Mesendoderm (in vitro differentiated cells): ENCODE measurements at places on chromosomes 12 and 14.

- no peak for DNase-seq
Measured at GRCh38 chr12:132321321-132322118, 7.9 kb downstream of the GALNT9 start.

GRCh38 chr12:5507401-5507935 lies 75.6 kb downstream of the NTF3 start:
- no peak for DNase-seq

DNA sequence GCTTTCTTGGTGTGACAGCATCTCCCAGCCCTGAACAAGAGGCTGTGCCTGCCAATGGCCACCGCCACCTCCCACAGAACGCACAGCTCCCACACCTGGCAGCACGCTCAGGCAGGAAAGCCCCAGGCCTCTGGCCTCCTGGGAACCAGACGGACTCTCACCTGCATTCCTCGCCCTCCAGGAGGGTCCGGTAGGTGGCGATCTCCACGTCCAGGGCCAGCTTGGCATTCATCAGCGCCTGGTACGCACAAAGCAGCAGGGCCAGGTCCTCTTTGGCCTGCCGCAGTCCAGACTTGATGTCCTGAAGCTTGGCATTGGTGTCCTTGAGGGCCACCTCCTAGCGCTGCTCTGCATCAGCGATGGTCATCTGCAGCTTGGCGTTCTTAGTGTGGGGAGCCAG lies 12.1 kb upstream of the KRT77 start:
- DNase-seq: peak; percentile 51

- DNase-seq: no peak
Measured at GRCh38 chr12:110135806-110136205, 11.6 kb downstream of the IFT81 start.

GRCh38 chr12:102885043-102885932 lies 31.8 kb downstream of the PAH start:
- DNase-seq: no peak

DNA sequence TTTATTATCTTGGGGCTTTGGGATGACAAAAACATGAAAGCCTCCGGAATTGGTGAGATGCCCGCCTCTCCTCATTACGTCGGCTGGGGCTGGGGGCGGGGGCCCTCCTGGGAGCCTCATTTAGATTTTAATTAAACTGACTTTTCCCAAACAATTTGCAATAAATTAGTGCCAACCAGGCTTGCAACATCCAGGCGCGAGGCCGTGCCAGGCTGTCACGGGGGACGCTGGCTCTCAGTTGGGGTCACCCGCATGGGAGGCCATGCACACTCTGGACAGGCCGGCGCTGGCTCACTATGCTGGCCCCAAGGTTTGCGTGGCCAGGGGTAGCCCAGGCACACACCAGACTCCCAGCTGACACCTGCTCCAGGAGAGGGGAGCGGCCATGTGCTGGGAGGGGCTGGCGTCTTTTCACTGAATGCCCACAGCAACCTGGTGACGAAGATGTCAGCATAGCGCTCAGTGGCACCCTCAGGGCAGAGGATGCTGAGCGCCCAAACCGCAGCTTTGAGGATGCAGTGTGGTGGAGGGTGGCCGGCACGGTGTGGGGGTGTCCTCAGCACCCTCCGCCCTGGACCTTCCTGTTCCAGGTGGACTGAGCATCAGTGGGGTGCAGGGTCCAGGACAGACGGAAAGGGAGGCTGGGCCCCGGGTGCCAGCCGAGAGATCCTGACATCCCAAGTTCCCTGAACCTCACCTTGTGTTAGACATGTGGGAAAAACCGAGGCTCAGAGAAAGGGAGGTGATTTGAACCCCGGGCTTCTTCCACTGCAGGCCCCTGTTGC lies 190.8 kb upstream of the C14orf180 start:
- no peak for DNase-seq

DNA sequence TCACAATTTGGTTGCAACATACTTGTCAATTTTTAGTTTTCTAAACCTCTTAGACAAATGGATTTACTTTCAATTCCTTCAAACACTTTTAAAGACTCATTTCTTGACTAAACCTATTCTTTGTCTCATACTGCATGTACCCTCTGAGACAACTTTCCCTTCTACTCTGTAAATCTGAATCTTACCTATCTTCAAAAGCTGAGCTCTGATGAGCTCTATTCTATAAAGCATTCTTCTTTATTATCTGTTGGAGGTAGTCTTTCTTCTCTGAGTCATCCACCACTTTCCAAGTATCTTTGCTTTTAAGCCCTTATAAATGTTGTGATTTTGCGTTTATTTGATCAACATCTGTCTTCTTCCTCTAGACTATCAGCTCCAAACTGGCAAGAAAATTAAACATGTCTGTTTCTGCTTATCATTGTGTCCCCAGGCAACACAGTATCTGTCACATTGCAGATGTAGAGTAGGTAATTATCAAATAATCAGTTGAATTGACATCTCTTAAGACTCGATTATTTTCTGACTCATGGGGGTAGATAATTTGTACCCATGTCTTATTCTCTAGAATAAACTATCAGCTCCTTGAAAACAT lies 265.6 kb upstream of the FAR2 start:
- DNase-seq: peak; percentile 27

DNA sequence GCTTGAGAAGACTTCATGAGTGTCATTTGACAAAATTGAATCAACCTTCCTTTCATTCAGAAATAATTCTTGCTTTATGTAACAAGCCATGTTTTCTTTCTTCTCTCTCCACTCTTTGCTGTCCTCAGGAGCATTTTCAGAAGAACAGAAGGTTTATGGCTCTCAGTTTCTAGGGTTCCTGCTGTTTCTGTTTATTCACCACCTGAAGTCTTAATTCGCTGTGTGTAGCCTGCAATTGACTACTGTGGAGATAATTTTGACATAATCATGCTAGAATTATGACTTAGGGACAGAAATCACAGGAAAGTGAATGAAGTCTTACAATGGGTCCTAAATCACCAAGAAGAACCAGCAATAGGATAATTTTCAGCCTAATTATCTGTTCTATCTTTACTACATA lies 7.2 kb upstream of the PLEKHG7 start:
- no peak for DNase-seq

GRCh38 chr12:19434538-19434937 lies 4.8 kb upstream of the AEBP2 start:
- DNase-seq: no peak

GRCh38 chr12:112768278-112768677 lies 23.3 kb upstream of the RPH3A start:
- DNase-seq: no peak

GRCh38 chr12:56158926-56159461 lies 835 bp downstream of the MYL6 start:
- peak; percentile 89 for DNase-seq

DNA sequence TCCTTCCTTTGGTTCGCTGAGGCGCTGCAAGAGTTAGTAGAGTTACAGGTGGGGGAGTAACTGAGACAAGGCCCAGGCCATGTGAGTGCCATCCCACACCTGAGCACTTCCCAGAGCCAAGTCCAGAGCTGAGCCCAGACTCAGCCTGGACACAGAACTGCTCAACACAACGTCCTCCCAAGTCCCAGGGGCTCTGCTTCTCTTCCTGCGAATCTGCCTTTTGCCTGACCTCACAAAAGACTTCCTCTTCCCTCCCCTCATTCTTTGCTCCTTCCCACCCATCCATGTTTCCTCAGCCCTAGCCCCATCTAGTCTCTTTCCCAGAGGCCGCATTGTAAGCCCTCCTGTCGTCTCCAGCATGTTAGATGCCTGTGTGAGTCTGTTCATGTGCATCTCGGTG lies 16.6 kb upstream of the MCRS1 start:
- DNase-seq: no peak

GRCh38 chr14:101562659-101563351 lies 1.5 kb downstream of the DIO3 start:
- no peak for DNase-seq

DNA sequence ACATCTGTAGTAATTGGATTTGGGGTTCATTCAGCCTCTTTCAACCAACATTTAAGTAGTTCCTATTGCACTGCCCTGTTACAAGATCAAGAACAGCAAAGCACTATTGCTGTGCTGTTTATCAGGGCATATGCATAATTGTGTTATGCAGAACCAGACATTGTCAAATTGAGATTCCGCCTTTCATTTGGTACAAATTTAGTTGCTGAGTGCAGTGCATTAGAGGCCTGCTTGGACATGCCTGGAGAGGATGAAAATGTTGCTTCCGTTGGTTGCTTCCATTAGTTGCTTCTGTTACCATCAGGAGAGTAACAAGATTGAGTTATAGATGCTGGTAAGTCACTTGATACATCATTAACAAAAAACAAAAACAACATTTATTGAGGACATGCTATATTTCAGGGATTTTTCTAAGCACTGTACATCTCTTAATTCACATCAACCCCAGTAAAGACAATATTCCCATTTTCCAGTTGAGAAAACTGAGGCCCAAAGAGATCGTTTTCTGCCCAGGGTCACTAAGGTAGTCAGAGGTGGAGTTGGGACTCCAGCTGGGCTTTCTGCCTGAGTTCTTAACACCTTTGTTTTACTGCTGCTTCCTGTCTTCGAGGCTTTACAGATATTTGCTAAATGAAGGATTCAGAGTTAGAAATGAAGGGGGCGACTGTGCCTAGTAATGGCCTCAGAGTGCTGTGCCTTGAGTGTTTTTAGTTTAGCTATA lies 79.3 kb downstream of the PPP2R5C start:
- peak; percentile 44 for DNase-seq

DNA sequence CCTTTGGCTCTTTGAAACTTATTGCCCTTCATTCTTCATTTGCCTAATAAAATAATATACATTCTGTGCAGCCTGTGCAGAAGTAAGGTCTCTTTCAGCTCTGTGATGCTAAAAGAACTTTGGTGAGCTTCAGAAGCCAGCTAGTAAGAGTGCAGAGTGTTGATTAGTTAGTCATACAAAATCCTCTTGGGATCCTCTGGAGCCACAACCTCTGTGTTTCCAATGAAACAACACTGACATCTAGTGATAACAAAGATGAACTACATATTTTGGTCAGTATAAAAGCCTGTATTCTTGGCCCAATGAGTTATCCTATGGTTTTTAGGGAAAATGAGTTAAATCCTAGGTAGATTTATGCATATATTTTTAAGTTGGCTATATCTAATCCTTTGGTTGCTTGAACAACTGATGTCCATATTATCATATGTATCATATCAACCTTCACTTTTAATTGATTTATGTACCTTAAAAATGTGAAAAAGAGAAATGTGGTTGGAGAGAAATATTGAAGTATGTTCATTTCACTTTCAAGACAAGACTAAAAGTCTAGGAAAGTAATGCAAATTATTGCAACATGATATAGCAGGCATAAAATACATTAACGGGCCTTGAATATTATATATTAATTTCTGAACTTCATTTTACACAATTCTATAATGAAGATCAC lies 158.4 kb downstream of the KLHL28 start:
- DNase-seq: peak; percentile 74

- DNase-seq: no peak
Measured at GRCh38 chr12:25382311-25383106, 131.8 kb upstream of the KRAS start.

GRCh38 chr14:104148433-104149277 lies 10.3 kb downstream of the KIF26A start:
- peak; percentile 28 for DNase-seq

DNA sequence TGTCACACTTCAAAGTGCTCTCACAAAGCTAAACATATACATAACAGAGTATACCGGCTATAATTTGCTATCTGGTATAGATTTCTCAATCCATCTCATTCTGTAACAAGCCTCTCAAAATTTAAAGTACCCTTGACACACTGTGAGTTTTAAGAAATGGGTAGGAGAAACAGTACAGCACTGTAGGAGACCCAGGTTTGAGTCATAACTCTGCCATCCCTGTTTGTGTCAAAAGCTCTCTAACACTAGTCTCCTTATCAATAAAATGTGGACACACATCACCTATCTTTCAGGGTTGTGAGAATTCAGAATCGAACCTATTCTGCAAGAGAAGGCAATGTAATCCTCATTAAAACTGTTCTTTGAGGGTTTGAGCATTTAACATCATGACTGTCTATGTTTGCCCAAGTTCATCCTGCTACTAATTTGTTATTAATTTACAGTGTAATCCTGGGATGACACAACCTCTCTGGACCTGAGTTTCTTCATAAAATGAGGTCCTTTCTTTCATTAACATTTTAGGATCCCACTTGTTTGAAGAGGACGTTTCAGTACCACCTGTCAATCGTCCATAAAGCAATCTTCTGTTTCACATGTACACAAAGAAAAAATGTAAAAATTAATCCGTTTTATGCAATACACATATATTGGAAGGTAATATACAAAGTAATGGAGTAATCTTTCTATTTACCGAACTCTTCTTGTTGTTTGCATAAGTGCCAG lies 12.1 kb downstream of the SPTSSA start:
- DNase-seq: no peak

DNA sequence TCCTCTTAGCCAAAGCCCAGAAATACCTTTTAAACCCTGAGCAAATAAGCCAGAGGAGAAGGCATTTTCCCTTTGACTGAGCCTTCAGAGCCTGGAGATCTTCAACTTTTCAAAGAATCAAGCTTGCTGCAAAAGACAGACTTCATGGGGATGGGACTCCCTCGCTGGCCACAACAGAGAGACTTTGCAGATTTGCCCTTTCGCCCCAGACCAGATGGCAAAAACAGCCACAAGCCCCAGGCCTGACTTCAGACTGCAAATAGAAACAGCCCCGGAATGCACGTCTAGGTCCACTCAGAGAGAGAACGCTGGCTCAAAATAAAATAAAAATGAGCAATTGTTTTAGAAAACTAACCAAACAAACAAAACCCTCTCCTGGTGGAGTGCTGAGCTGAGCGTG lies 114.6 kb upstream of the MED13L start:
- no peak for DNase-seq

- DNase-seq: no peak
Measured at GRCh38 chr14:90560991-90561390, 164.2 kb downstream of the CALM1 start.

DNA sequence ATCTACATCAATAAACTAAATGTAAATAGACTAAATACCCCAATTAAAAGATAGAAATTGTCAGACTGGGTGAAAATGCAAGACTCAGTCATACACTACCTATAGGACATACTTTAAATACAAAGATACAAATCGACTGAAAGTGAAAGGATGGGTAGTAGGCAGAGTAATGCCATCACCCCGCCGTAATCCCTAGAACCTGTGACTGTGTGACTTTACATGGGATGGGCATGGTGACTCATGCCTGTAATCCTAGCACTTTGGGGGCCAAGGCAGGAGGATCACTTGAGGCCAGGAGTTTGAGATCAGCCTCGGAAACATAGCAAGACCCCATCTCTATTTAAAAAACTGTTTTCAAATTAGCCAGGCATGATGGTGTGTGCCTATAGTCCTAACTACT lies 2.6 kb upstream of the EVL start:
- DNase-seq: no peak

- no peak for DNase-seq
Measured at GRCh38 chr12:26918321-26919215, 19.2 kb downstream of the INTS13 start.

- DNase-seq: no peak
Measured at GRCh38 chr12:3145546-3146310, 68.5 kb downstream of the TSPAN9 start.

DNA sequence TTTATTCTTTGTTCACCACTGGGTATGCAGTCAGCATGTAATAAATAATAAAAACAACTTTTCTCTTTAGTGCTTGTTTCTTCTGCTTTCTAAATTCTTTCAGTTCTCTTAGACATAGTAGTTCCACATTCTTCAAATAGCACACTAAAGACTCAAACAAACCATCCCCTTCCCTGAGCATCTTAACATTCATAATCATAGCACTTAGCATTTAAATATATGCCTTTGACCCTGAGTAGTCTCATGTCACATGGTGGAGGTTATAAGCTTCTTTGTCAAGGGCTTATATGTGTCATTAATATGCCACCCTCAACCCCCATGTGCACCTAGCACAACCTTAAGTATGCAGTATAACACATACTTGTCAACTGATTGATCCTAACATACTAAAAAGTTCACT lies 212.7 kb downstream of the PHLDA1 start:
- no peak for DNase-seq

- no peak for DNase-seq
Measured at GRCh38 chr12:86331012-86331411, 74.8 kb upstream of the MGAT4C start.
